GM23338 (cell line): ENCODE measurements at places on chromosomes 13 and 19. TPM values are rescaled to one million over a fixed set of nuclear protein-coding genes. Genes with fewer than 3 reads are reported as not detected.

DNA sequence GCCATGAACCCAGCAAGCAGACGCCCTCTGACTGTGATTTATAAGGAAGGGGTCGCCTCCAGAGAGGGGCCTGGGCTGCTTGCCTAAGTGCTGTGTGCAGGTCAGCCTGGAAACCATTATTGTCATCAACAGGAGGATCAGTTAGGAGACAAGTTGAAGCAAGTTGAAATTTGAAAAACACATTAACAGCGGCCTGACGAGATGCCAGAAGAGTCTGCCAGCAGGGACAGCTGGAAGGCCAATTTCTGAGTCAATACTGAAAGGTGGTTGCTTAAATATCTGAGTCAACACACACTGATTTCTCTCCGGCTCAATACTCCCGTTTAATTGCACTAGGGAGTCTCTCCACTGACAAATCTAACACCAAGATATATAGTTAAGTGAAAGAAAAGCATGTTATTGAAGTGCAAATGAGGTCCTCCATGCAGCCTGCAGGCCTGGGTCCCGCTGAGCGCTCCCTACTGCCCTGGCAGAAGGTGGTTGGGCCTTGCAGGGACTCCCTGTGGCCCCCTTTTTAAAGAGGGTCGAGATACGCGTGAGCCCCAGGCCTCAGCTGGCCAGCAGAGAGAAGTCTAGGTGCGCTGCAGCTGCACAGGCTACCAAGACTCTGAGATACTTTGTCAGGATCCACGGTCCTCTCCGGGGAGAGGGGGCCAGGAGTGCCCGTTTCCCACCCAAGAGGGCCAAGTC lies 91.1 kb downstream of the RNASEH2B start:
- no peak for DNase-seq

GRCh38 chr19:19461671-19462622 lies 53.4 kb downstream of the TSSK6 start:
- DNase-seq = peak; percentile 90

The CCL25 gene
- polyA plus RNA-seq = 0.73 and 0.97 TPM in 2 replicates

The PTPRS gene
- 20.6 and 20.7 TPM in 2 replicates for polyA plus RNA-seq

The ZFP28 gene
- 3.0 and 3.1 TPM in 2 replicates for polyA plus RNA-seq

DNA sequence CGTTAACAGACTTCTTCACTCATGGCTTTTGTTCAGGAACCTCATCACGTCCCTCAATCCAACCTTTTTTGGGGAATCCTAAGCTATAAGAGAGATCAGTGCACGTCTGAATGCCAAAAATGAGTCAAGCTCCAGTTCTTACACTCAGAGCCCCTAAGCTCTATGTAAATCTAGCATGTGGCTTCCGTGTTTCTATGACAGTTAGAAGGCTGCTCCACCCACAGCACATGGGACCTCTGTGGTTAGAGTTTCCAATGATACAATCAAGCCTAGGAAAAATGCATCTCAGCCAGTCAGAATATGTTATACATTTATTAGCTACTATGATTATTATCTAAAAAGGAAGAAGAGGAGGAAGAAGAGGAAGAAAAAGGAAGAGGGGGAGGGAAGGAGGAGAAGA lies 135.9 kb downstream of the ENOX1 start:
- DNase-seq = no peak
